Ovary (tissue), 10 donors: ENCODE measurements at places on chromosomes 13 and 19.

DNA sequence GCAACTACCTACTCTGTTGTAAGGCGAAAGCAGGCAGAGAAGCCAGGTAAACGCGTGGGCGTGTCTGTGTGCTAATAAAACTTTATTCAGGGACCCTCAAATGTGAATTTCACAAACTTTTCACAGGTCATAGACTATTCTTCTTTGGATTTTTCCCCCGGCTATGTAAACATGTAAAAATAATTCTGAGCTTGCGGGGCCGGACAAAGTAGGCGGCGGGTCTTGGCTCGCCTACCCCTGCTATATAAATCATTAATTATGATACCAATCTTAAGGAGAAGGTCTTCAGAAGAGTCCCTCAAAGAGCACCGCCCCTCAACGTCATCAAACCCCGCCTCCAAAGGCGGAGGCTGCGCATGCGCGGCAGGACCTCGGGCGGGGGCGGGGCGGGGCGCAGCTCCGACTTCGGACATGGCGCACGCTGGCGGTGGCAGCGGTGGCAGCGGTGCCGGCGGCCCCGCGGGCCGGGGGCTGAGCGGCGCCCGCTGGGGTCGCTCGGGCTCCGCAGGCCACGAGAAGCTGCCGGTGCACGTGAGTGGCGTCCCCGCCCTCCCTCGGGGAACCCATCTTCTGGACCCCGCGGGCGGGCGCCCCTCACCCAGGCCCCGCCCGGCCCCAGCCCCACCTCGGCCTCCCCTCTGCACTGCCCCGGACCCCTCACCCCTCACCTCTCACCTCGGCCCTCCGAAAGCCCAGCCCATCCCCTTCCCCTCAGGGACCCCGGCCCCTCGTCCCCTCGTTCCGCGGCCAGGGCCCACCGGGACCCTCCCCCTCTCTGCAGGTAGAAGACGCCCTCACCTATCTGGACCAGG lies at the start of gene SIN3B:
TSS of gene SIN3B (plus strand) at position 389 of the 812 bp plus-strand sequence. CDS start at position 412, 23 bp downstream.
- DNase-seq = peak; percentile 88

GRCh38 chr19:12953138-12953798 lies 3.8 kb downstream of the GADD45GIP1 start:
- peak; percentile 45 for DNase-seq

GRCh38 chr19:40232479-40232878 lies 6.0 kb upstream of the CCNP start:
- DNase-seq = no peak

DNA sequence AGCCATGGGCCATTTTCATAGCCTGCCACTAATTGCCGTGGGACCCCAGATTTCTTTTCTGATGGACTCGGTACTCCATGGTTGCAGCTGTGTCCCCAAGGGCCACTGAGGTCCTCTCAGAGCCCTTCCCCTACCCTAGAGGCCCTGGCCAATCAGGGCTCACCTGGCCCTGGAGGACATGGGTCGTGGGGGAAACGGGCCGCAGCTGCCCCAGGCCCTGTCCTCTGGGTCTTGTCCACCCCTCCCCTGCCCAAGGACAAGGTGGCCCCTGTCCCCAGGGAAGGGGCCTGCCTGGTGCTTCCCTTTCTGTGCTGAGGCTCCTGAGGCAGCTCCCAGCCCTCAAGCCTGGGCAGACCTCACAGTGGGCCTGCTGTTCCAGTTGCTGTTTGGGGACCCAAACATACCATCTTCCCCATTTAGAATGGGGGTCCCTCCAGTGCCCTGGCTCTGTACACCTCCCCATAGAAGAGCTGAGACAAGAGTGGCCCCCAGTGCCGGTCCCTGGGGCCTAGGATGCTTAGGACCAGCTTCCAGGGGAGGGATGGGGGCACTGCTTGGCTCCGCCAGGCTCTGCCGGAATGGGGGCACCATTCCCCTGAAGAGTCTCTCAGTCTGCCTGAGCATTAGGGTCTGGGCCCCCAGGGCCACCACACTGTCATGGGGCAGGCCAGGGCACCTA lies 3.2 kb downstream of the RAB11B start:
- no peak for DNase-seq

DNA sequence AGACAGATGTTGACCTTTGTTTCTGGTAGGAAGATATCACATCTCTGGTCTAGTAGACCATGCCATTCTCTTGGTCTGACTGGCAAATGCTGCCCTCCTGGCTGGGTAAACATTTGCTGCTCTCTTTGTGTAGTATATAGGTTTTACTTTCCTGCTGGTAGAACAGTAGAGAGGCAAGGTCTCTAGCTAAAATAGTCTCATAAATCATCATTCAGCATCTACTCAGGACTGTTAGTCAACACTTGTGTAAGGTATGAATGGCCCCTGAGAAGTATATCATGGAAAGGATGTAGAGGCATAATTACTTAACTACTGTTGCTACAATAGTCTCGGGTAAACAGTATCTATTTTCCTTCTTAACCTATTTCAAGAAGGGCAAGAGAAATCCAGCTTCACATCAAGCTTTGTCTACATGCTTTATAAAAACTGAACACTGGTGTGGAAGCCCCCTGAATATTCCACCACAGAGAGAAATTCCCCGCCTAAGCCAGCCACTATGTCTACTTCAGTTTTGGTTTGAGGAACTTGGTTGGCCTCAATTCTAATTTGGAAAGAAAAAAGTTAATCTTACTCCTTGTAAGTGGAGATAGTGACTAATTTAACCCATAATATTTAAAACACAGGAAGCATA lies 18.4 kb upstream of the MYCBP2 start:
- DNase-seq = no peak

DNA sequence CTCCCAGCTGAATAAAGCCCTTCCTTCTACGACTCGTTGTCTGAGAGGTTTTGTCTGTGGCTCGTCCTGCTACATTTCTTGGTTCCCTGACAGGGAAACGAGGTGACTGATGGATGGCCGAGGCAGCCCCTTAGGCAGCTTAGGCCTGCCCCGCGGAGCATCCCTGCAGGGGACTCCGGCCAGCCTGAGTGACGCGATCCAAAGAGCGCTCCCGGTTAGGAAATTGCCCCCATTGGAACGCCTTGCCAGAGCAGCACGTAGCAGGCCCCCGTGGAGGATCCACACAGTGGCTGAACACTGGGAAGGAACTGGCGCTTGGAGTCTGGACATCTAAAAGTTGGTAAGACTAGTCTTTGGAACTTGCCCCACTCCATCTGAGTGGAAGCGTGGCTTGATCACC lies 296.8 kb upstream of the SGCG start:
- no peak for DNase-seq
